SJSA1 (cell line): ENCODE measurements at places on chromosomes 16 and 17.

- no peak for DNase-seq
These were observed 3.1 kb upstream of the EXOC7 start for GRCh38 chr17:76106703-76107102.

GRCh38 chr17:48542698-48543106, 2.2 kb downstream of the HOXB2 start:
- no peak for DNase-seq

DNA sequence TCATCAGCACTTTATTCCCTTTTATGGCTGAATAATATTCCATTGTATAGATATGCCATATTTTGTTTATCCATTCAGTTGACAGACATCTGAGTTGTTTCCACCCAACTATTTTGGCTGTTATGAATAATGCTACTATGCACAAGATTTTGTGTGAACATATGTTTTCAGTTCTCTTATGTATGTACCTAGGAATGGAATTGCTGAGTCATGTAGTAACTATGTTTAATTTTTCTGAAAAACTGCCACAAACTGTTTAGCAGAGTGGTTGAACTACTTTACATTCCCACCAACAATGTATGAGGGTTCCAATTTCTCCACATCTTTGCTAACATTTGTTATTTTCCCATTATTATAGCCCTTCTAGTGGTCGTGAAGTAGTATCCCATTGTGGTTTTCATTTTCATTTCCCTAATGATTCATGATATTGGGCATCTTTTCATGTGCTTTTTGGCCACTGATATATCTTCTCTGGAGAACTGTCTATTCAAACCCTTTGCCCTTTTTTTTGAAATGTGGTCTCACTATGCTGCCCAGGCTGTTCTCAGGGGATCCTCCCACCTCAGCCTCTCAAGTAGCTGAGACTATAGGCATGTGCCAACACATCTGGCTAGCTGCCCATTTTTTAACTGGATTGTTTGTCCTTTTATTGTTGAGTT, 26.3 kb downstream of the SMURF2 start:
- DNase-seq = peak; percentile 66

DNA sequence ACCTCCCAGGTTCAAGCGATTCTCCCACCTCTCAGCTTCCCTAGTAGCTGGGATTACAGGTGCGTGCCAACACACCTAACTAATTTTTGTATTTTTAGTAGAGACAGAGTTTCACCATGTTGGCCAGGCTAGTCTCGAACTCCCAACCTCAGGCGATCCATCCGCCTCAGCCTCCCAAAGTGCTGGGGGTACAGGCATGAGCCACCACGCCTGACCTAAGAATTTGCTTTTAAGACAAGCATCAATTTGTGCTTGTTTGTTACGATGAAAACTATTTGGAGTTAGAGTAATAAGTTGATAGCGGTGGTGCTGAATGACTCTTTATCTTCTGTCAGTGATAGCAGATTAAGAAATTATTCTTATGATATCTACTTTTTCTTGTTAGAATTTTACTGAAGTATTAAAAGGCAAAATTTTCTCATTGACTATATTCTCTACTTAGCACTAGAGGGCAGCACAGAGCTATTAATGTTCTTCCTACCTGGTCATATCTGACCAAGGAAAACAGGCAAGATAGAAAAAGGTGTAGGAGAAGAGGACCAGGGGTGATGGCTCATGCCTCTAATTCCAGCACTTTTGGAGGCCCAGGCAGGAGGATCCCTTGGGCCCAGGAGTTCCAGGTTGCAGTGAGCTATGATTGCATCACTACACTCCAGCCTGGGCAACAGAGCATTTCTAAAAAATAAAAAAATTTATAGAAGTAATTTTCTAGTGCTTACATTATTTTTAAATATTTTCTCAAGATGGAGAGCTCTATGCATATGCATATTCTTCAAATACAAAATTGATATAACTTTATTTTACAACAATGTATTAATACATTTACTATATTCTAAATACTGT, 24.5 kb downstream of the STXBP4 start:
- DNase-seq = peak; percentile 41

DNA sequence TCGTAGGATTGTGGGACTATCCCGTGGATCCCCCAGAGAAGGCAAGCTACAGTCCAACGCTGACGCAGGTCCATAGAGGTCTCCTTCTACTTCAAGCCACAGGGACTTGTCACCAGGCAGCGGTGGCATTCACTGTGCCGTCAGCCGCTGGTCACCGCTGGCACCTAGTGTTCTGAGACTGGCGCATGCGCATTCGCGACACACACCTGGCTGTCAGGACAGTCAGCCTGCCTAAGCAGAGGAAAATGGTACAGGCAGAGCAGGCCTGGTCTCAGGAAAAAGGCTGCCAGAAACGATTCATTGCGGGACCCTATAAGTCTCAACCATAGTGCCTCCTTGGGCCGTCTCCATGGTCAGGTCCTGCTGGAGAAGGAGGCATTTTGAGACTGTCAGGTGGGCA, 138.0 kb upstream of the WSB1 start:
- peak; percentile 22 for DNase-seq

- peak; percentile 60 for DNase-seq
These were observed 661 bp downstream of the TEX2 start for GRCh38 chr17:64262198-64262999.

GRCh38 chr16:4893103-4893862, 43.7 kb downstream of the PPL start:
- no peak for DNase-seq

- no peak for DNase-seq
These were observed at the start of gene GRIN2C for GRCh38 chr17:74859459-74860228. TSS of gene GRIN2C (minus strand) at chr17:74859885. CDS start at chr17:74855092, 4,793 bp downstream.
